ENCODE measurements at places on chromosomes 16 and 17.

DNA sequence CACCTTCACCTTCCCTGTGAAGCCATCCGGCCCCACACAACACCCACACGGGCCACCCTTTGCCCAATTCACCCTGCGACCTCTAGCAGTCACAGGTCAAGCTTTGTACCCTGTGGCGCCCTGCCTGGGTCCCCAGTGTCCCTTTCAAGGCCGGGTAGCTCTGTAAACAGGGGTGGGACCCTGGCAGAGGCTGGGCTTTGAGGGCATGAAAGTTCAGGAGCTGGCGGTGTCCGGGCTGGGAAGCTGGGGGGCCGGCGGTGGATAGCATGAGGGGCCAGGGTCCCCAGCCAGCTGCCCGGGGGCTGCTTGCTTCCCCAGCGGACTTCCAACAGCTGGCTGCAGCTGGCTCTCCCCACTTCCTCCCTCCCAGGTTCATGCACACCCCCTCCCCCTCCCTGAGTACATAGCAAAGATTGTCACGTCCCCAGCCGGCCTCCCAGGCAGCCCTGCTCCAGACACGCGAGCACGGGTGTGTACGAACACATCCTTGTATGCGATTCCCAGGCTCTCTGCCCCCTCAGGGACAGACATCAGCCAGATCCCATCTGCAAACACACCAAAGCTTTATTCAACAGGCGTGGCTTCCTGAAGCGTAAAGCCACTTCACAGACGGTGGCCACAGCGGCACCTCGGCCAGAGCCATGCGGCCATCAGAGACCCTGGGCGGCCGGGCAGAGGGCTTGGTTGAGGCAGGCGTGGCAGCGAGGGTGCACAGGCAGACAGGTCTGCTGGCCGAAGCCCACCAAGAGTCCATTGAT is 8.2 kb downstream of the NTHL1 start:
- peak; percentile 77 for DNase-seq

DNA sequence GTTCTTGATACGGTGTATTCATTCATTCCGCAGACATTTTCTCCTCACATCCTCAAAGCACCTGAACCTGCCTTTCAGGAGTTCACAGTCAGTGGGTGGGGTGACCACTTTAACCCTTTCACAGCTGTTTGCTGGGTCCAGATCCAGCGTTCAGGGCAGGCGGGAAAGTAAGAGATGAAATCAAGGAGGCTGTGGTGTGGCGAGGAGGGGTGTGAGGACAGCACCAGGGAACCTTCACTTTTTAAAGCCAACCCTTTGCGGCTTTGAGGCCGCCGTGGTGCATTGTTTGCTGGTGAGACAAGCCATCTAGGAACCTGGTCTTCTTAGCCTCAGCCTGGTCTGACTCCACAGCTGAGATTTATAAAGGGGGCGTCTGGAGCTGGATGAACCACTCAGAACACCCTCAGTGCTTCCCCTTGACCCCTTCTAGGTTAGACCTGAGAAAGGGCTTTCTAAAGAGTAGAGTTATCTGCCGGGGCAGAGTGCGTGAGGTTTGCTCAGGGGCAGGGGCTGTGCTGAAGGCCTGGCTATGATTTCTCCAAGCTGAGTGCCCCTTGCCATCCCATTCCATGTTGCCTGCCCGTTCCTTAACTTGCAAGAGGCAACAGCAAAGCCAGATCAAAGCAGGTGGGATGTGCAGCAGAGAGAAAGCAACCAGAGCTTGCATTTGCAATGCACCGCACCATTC is 933 bp downstream of the CCR7 start:
- no peak for DNase-seq

- DNase-seq = no peak
These were observed 954.7 kb upstream of the RBFOX1 start for GRCh38 chr16:6377956-6378355.

DNA sequence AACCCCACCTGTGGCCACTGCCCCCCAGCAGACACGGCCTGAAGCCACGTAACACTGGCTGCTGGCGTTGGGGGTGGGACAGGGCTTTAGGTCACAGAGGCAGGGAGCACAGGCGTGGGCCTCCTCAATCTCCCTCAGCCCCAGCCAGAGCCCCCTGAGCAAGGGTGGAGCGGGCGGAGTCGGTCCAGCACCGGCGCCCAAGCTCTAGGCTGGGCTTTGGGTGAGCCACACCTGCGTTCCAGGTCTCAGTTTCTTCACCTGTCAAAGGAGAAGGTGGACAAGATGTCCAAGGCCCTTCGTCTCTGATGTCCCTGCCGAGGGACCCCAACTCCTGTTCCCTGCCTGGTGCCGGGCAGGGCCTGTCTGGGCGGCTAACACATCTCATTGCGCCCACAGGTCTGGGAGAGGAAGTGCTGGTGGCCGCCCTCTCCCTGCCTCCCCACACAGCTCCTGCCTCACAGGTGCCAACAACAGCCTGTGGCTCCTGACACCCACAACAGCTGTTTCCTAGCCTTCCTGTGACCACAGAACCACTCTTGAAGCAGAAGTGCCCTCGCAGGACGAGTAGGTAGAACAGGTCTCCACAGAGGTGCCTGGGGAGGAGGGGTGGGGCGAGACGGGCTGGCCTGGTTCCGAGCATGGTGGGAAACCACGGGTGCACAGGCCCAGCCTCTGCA is 12.0 kb downstream of the FAM83G start:
- DNase-seq = no peak

DNA sequence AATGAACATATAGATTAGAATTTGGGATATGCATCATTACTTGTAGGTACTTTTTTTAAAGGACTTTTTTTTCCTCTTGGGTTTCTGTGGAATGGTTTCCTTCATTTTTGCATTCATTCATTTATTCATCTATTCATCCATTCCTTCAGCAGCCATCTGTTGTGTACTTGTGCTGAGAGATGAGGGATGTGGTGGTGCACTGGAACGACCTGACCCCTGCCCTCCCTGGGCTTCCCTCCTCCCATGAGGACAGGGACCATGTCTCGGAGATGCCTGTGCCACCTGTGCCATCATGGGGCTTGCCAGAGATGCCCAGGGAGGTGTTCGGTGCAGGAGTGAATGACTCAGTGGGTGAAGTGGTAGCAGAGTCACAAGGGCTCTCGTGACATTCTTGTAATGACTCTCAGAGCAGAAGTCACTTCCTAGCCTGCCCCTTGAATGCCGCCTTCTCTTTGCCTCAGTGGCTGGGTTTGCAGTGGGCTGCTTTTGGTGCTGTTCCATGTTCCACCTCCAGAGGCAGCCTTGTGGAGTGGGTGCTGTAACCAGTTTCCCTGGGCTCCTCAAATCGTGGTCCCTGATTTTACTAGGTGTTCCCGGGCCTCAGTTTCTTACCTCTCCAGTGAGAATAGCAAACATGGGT is 43.9 kb downstream of the CLEC16A start:
- DNase-seq = no peak

DNA sequence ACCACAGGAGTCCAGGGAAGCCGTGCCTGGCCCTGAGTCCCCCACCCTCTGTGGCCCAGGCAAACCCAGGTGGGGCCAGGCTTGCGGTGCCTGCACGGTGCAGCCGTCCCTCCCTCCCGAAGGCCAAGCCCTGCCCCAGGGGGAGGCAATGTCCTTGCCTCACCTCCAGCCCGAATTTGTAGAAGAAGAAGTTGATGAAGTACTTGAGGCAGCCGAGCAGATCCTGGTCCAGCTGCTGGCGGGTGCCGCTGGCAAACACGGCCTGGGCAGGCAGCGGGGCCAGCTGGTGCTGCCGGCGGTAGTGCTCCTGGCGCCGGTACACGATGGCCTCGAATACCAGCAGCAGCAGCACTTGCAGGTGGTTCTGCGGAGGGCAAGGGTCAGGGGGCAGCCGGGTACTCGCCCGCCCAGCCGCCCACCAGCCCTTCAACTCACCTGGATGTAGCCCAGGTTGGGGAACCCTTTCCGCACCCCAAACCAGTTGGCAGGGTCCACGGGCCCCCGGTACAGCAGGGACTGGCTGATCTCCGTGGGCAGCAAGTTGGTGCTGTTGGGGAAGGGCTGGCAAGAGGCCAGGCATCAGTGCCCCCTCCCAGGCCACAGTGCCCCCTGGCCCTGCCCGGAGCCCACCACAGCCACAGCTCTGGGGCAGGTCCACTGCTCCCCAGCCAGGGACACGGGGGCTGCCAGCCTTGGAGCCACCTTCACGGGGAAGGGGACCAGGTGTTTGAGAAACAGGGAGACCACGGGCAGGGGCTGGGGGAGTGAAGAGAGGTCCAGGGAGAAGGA is 26.1 kb downstream of the CTU2 start:
- DNase-seq = no peak

- no peak for DNase-seq
These were observed 91.7 kb downstream of the TANGO6 start for GRCh38 chr16:68935008-68935407.

DNA sequence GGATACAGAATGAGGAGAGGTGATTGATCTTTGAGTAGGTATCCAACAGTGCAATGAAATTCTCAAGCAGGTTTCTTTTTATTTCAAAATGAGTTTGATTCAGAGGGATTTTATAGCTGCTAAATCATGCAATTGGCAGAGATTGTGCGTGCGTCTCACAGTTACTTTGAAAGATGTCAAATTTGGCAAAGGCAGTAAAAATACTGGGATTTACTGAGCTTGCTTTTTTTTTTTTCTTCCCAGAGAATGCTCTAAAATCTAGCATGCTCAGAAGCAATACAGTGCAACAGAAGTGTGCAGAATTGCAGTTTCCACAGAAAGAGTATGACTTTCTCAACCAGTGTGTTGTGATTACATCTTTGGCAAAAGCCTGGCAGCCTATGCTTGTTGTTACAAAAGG is 410.7 kb upstream of the GOT2 start:
- no peak for DNase-seq

GRCh38 chr16:59605706-59606105 is 871.6 kb upstream of the GOT2 start:
- no peak for DNase-seq

DNA sequence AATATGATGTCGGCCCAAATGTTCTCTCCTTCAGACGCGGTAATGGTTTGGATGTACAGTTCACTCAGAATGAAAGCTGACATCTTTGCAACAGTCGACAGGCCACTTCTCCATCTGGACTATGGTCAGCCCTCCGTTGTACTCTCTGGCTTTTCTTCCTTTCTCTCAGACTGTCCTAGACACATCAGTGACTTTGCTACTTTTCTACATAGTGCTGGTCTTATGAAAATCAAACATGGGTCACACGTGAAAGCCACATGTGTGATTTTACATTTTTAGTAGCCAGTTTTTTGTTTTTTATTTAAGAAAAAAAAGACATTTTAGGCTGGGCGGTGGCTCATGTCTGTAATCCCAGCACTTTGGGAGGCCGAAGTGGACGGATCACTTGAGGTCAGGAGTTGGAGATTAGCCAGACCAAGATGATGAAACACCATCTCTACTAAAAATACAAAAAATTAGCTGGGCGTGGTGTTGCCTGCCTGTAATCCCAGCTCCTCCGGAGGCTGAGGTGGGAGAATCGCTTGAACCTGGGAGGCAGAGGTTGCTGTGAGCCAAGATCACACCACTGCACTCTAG is 644.1 kb downstream of the KCNJ2 start:
- DNase-seq = no peak

DNA sequence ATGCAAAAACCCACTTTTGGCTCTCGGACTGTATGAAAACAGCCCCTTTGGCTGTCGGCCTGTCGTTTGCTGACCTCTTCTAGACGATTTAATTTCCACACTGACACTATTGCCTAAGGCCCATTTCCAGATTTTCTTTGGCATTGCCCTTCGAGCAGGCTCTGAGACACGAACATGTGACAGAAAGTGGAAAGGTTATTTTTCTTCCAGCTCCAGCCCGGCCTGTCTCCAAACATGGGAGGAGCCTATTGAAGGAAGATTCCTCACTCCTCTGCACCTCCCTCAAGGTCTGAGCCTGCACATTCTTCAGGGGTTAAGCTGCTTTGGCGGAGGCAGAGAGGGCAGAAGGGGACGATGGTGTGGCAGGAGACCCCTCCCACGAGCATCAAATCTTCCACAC is 85.9 kb upstream of the FOXF1 start:
- DNase-seq = no peak

DNA sequence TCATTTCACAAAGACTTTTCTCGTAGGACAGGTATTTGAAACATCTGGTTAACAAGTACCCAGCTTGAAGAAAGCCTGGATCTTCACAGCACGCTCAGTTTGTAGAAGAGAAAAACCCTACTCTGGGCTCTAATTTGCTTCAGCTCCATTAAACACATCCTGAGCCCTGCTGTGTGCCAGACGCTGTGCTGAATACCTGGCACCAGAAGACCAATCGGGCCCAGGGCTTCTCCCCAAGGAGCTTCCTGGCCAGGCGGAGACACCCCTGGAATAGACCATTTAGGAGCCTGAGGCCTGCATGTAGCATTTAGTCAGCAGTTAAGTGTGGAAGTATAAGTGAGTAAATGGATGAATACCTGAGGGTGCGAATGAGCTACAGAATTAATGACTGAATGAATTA is 8.9 kb upstream of the ABAT start:
- DNase-seq = no peak

- no peak for DNase-seq
These were observed 23.9 kb upstream of the MEAK7 start for GRCh38 chr16:84528322-84528721.

DNA sequence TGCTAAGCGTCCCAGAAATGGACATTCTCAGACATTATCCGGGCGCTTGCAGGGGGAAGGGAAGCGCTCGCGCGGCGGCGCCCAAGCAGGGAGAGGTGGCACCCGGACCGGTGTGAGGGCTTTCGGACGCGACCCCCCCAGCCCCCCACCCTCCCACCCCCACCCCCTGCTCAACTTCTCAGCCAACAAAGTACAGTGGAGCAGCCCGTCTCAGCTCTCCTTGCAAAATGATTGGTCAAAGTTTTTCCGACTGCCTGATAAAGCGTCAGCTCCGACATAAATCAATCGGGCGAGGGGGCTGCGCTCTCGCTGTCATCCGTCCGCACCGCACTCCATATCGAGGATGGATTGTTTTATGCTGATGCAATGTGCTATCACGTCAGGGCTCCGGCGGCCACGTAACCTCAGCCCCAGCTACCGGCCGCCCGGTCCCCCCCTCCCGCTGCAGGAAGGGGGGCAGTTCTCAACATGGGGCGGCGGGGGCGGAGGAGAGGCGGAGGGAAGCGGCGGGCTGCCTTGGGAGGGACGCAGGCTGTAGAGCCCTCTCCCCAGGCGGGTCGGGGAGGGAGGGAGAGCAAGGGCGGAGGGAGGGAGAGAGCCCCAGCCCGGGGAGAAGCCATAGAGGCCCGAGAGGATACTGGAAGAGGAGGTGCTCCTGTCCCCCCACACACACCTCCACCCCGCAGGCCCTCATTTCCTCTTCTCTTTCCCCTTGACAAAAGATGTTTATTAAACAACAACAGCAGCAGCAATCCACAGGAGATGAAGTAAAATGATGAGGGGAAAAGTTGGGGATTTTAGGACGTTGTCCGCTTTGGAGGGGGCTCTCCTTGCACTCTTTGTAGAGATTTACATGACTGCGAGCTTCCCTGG is at the start of gene HOXB9:
Gene HOXB9, minus strand, starts transcription at position 114 of the 873 bp plus-strand sequence. Its CDS starts 89 bp downstream, at position 25.
- peak; percentile 90 for DNase-seq

GRCh38 chr17:13785981-13786598 is 184.4 kb upstream of the HS3ST3A1 start:
- DNase-seq = no peak

DNA sequence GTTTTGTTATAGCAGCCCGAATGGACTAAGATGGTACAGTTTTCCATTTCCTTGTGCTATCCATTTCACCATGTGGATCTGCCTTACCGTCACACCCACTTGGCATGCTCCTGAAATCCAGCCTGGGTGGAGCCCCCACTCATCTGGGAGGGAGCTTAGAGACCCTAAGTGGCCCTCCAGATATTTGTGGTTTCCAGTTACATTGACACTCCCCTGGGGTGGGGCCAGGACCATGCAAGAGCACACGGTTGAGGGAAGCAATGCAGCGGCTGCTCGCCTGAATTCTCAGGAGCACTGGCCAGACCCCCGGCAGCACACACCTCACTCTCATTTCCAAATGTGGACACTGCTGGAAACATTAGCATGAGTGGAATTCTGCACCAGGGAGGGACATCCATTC is 231.1 kb downstream of the UTP18 start:
- DNase-seq = no peak

Measured in GM03348 (cell line).